ENCODE measurements at places on chromosomes 16 and 17. TPM values are rescaled to one million over a fixed set of nuclear protein-coding genes. Genes with fewer than 3 reads are reported as not detected.

DNA sequence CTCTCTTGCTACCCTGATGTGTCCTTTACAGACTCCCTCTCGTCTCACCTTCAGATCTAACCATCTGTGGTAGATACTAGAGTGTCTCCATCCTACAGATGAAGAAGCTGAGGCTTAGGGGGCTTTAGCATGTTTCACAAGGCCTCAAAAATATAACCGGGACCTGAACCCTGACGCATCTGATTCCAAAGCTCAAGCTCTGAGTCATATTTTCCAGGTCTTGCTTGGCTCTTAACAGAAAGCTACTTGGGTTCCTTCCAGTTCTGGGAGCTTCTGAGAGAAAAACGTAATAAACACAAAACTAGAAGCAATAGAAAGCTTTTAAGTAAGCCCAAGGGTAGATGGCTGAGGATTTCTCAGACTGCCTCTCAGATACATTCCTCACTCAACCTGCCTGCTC lies 224.3 kb upstream of the EEF2KMT start:
- no peak for ATAC-seq

DNA sequence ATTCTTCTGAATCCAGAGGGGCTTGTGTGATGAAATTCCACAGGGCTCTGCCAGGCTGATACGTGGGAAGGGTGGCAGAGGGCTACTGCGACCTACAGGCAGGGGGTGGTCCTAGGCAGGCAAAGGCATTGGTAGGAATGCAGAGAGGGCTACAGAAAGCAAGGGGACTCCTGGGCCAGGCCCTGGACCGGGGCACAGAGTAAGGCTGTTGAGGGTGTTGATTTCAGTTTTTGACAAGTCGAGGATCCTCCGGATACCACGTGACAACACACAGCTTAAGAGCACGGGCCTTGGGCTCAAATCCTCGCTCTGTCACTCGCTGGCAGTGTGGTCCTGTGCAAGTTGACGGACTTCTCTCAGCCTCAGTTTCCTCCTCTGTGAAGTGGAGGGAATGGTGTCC lies 19.1 kb upstream of the DOC2B start:
- no peak for ATAC-seq

GRCh38 chr17:79859676-79860615 lies 20.7 kb upstream of the CBX4 start:
- no peak for ATAC-seq

- no peak for ATAC-seq
These were observed 1.1 kb upstream of the XYLT2 start for GRCh38 chr17:50344731-50345365.

DNA sequence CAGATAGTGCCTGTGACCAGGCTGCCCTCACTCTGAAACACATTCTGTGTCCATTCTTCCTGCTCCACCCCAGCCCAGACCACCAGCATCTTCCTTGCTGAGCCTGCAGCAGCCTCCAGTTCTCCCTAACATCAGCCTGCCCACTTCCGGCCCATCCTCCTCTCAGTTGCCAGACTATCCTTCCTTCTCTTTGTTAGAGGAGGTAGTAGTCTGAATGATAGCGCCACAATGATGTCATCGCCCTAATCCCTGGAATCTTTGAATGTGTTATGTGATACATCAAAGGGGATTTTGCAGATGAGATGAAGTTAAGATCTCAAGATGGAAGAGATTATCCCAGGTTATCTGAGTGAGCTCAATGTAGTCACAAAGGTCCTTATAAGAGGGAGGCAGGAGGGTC lies 3.2 kb upstream of the ZDHHC1 start:
- ATAC-seq: no peak

DNA sequence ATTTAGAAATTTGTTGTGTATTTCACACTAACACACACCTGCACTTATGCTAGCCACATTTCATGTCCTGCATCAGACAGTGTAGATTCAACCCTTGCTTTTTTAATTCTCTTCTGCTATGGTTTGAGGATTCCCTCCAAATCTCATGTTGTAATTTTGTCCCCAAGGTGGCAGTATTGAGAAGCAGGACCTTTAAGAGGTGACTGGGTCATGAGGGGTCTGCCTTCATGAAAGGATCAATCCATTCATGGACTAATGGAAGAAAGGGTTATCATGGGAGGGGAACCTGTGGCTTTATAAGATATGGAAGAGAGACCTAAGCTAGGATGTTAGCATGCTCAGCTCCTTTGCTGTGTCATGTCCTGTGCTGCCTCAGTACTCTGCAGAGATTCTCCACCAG lies 1032.2 kb downstream of the CDH11 start:
- ATAC-seq: no peak

GRCh38 chr16:25143928-25144327 lies 32.4 kb downstream of the LCMT1 start:
- no peak for ATAC-seq

MT1M gene
- not detected for total RNA-seq

TTYH2 gene
- 13.9 TPM for total RNA-seq

PYY gene
- not detected for total RNA-seq

VAT1L gene
- not detected for total RNA-seq
